ENCODE measurements at places on chromosomes 2 and 18. TPM values are rescaled to one million over a fixed set of nuclear protein-coding genes. Genes with fewer than 3 reads are reported as not detected.

Gene NETO1
- not detected for polyA plus RNA-seq

Gene EDAR
- polyA plus RNA-seq: 3.0 TPM

- no peak for DNase-seq
- H3K4me3 ChIP-seq: no peak overlapping the region
- no peaks in the 10 kb centered on the region for H3K36me3 ChIP-seq
These were observed 130.9 kb upstream of the MYCN start for GRCh38 chr2:15809404-15809803.

DNA sequence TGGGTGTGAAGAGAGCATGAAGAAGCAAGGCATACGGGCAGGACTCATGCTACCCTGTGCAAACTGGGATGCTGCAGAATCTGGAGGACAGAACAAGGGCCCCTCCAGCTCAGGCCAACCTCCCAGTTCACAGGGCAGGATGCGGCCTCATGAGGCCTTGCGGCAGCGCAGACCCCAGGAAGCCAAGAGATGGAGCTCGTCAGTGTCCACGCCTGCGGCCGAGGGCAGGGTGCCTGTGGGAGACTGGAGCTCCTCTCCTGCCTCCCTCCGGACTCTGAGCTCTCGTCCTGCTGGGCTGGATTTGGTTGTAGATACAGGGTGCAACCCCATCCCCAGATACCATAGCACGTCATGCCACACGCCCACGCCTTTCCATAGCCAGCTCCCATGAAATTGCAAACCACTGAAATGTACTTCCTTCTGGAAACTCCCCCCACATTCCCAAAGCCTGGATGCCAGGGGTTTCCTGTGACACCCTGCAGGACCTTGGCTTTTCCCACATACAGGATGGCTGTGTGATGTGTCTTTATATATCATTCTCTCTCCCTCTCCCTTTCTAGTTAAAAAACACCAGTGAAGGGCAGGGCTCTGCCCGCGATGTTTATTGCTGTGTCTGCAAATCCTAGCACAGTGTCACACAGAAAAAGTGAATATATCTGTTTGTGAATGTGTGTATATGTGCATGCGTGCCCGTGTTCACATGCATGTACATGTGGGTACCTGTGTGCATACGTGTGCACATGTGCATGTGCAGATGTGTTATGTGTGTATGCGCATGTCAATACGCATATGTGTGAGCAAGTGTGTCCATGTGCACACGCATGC, 12.3 kb upstream of the SNTG2 start:
- H3K4me3 ChIP-seq: no peak overlapping the region
- H3K4me1 ChIP-seq: no peaks in the 10 kb centered on the region
- no peaks in the 10 kb centered on the region for H3K27me3 ChIP-seq
- H3K27ac ChIP-seq: no peak overlapping the region

DNA sequence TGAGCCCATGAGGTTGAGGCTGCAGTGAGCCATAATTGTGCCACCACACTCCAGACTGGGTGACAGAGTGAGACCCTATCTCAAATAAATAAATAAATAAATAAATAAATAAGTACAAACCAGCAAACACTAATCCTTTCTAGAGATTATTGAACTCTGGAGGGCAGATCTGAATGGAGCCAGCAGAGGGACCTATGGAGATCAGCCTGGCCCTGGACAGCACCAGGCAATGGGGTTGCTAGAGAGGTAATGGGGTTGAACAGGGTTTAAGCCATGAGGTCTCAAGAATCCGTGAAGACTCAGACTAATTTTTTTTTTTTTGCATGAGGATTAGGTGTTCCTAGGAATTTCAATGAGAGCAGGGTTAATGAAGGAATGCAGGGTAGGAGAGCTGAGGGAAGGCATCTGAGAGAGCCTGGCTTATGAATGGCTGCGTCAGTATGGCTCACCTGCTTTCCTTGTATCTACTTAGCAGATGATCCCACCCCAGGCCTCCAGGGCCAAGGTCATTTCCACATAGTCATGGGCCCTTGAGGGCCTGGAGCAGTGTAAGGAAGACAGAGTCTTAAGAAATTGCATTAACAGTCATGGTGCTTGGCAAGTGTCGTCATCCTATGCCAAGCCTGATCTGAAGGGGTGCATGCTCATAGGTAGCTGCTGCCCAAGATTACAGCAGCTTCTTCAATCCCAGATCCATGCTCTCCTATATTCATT, 34.6 kb upstream of the IL37 start:
- no peaks in the 10 kb centered on the region for H3K36me3 ChIP-seq
- H3K27ac ChIP-seq: no peak overlapping the region
- no peaks in the 10 kb centered on the region for H3K27me3 ChIP-seq
- no peak for DNase-seq
- H3K4me1 ChIP-seq: no peaks in the 10 kb centered on the region
